Activated CD8-positive, alpha-beta T cell treated with anti-CD3 and anti-CD28 coated beads for 36 hours (primary cell): ENCODE measurements at places on chromosomes 5 and 9. TPM values are rescaled to one million over a fixed set of nuclear protein-coding genes. Genes with fewer than 3 reads are reported as not detected.

GPR151 gene
- total RNA-seq: not detected

CNTNAP3 gene
- not detected for total RNA-seq

CCIN gene
- not detected for total RNA-seq

DNA sequence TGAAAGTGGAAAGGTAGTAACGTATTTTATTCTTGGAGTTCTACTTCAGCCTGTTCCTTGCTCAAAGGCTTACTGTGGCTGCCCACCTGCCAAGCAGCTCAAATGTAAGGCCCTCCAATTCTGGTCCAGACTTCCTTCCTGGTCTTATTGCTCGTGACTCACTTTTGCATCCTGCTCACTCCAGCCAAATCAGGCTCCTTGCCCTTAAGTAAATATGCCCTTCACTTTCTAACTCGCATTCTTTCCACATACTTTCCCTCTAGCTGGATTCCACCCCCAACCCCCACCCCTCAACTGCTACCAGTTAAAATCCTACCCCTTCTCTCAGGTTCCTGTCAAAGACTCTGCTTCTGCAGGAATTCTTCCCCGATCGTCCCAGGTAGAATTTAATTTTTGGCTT is 96.6 kb downstream of the GALNT10 start:
- H3K36me3 ChIP-seq: no peaks in the 10 kb centered on the region
- no peaks in the 10 kb centered on the region for H3K27me3 ChIP-seq
- peaks cover 2% of the 10 kb centered on the region for H3K4me1 ChIP-seq
- no peak overlapping the region for H3K4me3 ChIP-seq

GRCh38 chr5:153084511-153084910 is 406.0 kb upstream of the GRIA1 start:
- H3K36me3 ChIP-seq: no peaks in the 10 kb centered on the region
- no peak overlapping the region for H3K27ac ChIP-seq
- H3K4me3 ChIP-seq: no peak overlapping the region

DNA sequence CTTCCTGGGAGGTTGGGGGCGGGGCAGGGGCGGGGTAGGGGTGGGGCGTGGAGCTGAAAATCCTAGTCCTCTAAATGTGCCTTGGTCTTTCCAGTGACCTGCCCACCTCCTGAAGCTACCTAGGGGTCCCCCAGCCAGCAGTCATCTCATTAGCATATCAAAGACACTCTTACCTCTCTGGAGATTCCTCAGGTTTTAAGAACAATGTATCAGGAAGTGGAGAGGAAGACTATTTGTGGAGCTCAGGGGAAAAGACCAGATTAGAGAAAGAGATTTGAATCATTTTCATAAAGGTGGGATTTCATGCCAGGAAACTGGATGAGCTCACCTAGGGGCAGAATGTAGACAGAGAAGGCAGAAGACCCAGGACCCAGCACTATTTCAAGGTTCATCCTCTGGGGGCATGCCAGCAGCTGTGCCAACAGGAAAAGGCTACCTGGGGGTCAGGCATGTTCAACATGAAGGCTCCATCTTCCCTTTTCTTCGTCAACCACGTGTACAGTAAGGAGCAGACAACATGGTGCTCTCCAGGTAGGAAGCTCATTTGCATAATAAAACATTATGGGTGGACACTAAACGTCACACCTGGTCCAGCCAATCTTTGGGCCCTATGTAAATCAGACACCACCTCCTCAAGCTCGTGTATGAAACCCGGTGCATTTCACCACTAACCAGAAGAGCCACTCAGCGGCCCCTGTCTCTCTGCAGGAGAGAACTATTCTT is 6.9 kb downstream of the GMCL2 start:
- H3K36me3 ChIP-seq: no peaks in the 10 kb centered on the region
- H3K27ac ChIP-seq: no peak overlapping the region
- DNase-seq: no peak
- H3K4me1 ChIP-seq: peaks cover 7% of the 10 kb centered on the region
- no peak overlapping the region for H3K4me3 ChIP-seq
- H3K27me3 ChIP-seq: peaks cover 2% of the 10 kb centered on the region
